ENCODE measurements at places on chromosomes 6 and 20. TPM values are rescaled to one million over a fixed set of nuclear protein-coding genes. Genes with fewer than 3 reads are reported as not detected.

GRCh38 chr6:20119485-20119884 lies 92.8 kb downstream of the MBOAT1 start:
- DNase-seq = no peak

Gene CGA
- not detected for total RNA-seq

- no peak for DNase-seq
These were observed 27.0 kb upstream of the CALHM6 start for GRCh38 chr6:116434056-116434725.

GRCh38 chr6:137706083-137706750 lies 160.8 kb upstream of the TNFAIP3 start:
- DNase-seq = no peak

Gene CYB5R4
- total RNA-seq = 15.6 TPM

DNA sequence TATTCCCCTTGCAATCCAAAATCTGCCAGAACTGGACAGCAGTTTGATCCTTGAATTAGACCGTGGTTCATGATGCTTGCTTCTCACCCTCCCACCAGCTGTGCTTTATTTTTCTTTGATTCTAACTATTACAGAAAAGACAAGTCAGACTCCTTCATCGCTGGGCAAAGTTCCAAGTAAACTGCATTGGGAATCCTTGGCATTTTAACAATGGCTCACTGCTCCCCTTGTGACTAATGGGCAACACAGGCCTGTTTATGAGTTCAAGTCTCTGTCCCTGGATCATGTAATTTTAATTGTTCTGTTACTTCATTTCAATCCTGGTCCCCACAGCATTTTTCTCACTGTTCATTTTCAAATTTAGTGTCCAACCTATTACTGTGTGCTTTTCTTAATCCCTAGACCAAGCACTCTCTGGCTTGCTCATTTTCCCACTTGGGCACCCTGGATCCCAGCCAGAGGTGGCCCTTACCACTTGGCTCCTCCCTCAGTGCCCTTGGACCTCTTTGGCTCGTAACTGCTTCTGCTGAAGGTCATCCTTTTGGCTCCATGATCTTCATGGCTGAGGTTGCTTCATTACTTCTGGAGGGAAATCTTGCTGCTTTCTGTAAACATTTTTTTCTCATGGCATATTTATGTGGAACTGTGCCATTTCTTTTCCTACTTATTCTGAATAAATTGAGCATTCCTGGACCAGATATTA lies 32.8 kb downstream of the PSMB9 start:
- peak; percentile 15 for DNase-seq

GRCh38 chr20:38067717-38068365 lies 34.3 kb downstream of the RPRD1B start:
- no peak for DNase-seq

Gene BPI
- not detected for total RNA-seq

- DNase-seq = peak; percentile 78
These were observed 66.4 kb downstream of the STX11 start for GRCh38 chr6:144216668-144217218.

Gene GDAP1L1
- 0.21 TPM for total RNA-seq

Gene TMEM170B
- total RNA-seq = 3.3 TPM

Gene MYLK2
- total RNA-seq = 0.06 TPM

Gene BLOC1S5
- 9.0 TPM for total RNA-seq

Gene ZNF391
- total RNA-seq = 1.8 TPM

GRCh38 chr6:26420688-26421171 lies 18.7 kb downstream of the BTN3A1 start:
- DNase-seq = peak; percentile 13

- DNase-seq = no peak
These were observed 295.8 kb downstream of the TBC1D7 start for GRCh38 chr6:13032566-13032965.

GRCh38 chr6:33481192-33481591 lies 26.8 kb downstream of the ZBTB9 start:
- no peak for DNase-seq

GRCh38 chr20:48609491-48609978 lies 218.3 kb downstream of the PREX1 start:
- DNase-seq = no peak

DNA sequence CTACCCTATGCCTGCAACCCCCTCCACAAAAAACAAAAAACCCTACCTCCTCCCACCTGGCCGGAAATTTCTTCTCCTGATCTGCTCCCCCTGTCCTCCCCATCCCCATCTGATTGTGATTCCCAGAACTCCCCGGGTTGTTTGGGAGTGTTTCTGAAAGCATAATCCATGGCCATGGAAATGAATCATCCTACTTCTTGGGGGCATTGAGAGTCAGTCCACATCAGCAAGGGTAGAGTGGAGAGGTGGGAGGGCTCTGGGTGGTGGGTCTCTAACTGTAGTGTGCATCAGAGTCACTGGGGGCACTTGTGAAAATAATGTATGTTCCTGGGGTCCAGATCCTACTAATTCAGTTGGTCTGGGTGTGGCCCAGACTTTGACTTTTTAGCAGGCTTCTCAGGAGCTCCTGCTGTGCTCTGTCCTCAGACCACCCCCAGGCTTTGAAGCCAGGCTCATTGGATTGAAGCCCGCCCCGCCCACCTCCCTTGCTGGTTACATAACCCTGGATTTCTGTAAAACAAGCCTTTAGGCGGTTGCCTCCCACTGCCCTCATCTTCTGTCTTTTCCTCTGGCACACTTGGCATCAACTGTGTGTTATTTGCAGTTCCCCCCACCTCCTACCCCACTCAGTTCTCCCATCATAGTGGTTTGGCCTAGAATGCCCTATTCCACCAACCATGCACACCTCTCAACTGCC lies 10.5 kb downstream of the PIGT start:
- DNase-seq = no peak

Gene RAD21L1
- not detected for total RNA-seq

- DNase-seq = no peak
These were observed 16.8 kb downstream of the RIPK1 start for GRCh38 chr6:3085074-3085473.

GRCh38 chr20:44328428-44328827 lies 8.4 kb upstream of the R3HDML start:
- DNase-seq = no peak

GRCh38 chr6:151330130-151330696 lies 61.1 kb downstream of the ZBTB2 start:
- no peak for DNase-seq

Gene HSPA12B
- total RNA-seq = 11.4 TPM

DNA sequence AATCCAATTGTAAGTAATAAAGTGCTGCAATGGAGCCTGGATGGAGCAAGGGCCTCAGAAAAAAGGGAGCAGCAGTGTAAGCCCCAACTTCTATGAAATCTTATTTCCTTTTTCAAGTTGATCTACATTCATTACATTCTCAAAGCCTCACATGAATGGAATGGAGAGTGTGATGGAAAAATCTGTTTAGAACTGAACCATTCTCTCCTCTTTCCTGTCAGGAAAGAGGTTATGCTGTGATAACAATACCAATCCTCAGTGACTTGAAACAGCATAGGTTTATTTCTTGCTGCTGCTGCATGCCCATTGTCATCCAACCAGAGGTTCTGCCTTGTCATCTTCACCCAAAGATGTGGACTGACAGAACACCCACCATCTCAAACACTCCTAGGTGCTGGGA lies 8.9 kb upstream of the OR2H2 start:
- DNase-seq = no peak

DNA sequence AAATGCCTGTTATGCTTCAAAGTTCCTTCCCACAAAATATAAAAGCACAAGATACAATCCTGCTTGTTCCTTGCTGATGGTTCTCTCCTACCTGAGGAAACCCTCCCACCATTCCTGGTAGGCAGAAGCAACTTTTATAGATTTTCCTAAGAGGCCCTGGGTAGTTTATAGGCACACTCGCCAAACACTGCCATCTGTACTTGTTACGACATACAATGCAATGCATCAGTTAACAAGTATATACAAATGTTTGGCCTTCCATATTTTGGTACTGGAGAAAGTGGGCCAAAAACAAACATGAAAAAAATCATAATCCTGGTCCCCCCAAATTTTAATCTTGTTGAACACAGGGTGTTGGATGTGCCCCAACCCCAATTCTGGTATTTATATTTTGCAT lies 16.6 kb downstream of the MCM9 start:
- DNase-seq = no peak

Gene CRISP3
- total RNA-seq = 1.3 TPM

Gene PRKN
- total RNA-seq = 26.3 TPM

Gene DNAH8
- 0.02 TPM for total RNA-seq

Gene NRSN1
- total RNA-seq = not detected

GRCh38 chr6:108097882-108098281 lies 23.3 kb upstream of the OSTM1 start:
- no peak for DNase-seq

Gene L3MBTL1
- 5.4 TPM for total RNA-seq

- no peak for DNase-seq
These were observed 6.3 kb upstream of the APMAP start for GRCh38 chr20:24998631-24999445.

DNA sequence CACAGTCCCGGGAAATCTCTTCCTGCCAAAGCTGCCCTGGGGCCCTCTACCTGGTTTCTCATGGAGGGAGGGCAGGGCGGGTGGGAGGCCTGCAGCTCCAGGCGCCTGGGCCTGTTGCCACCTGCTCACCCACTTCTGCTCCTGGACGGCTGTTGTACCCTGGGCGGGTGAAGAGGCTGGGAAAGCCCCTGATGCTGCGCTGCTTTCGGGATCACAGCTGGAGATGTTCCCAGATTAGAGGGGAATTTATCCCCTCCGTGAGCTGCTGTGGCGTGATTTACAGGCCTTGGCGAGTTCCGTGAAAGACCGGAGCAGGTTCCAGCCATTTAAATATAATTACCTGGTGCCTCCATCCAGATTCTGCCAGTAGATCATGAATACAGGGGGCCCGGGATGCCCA lies 12.3 kb upstream of the VSTM2L start:
- no peak for DNase-seq

Gene TNXB
- 36.2 TPM for total RNA-seq
